ENCODE measurements at places on chromosomes 7 and 10. TPM values are rescaled to one million over a fixed set of nuclear protein-coding genes. Genes with fewer than 3 reads are reported as not detected.

Gene NKX6-2
- total RNA-seq: not detected

Gene SLC18A3
- not detected for total RNA-seq

Gene MRPS17
- 5.6 TPM for total RNA-seq

Gene RAB19
- 0.89 TPM for total RNA-seq

Gene OPN1SW
- not detected for total RNA-seq

Gene COL28A1
- 2.9 TPM for total RNA-seq

Gene PARP12
- 22.7 TPM for total RNA-seq

GRCh38 chr7:134764365-134764764 lies 15.1 kb upstream of the CALD1 start:
- DNase-seq: no peak
- H3K4me3 ChIP-seq: no peak overlapping the region
- H3K36me3 ChIP-seq: no peaks in the 10 kb centered on the region
- H3K27ac ChIP-seq: no peak overlapping the region
- H3K27me3 ChIP-seq: no peaks in the 10 kb centered on the region

- no peaks in the 10 kb centered on the region for H3K36me3 ChIP-seq
- H3K4me3 ChIP-seq: no peak overlapping the region
- peaks cover 14% of the 10 kb centered on the region for H3K27me3 ChIP-seq
Observed at GRCh38 chr10:93596539-93596938, 4.5 kb downstream of the RBP4 start.

- H3K4me1 ChIP-seq: no peaks in the 10 kb centered on the region
- no peak for DNase-seq
- no peaks in the 10 kb centered on the region for H3K36me3 ChIP-seq
- no peak overlapping the region for H3K27ac ChIP-seq
Observed at GRCh38 chr7:142439739-142440138, 181.9 kb upstream of the PRSS58 start.

GRCh38 chr7:16078076-16078952 lies 343.0 kb downstream of the CRPPA start:
- no peaks in the 10 kb centered on the region for H3K4me1 ChIP-seq
- no peaks in the 10 kb centered on the region for H3K27me3 ChIP-seq
- H3K27ac ChIP-seq: no peak overlapping the region
- no peak for DNase-seq

GRCh38 chr7:28858206-28858605 lies 99.9 kb downstream of the TRIL start:
- DNase-seq: no peak
- H3K36me3 ChIP-seq: no peaks in the 10 kb centered on the region
- no peak overlapping the region for H3K4me3 ChIP-seq
- H3K27me3 ChIP-seq: peaks cover 4% of the 10 kb centered on the region

DNA sequence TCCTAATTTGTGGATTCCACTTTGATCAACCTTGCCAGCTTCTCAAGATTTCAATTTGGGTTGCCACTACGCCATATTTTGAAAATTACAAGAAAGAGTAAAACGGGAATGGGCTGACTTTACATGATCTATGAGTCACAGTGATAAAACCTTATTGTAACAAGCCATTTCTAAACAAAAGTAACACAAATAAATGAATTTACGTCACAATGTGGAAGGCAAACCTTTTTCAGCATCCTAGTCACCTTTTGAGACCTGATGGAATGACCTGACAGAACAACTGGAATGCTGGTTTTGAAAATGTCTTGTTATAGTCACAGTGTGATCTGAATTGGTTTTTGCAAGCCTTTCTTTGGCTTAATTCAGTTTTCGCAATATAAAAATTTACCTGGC lies 85.9 kb downstream of the CDK6 start:
- DNase-seq: no peak
- no peaks in the 10 kb centered on the region for H3K36me3 ChIP-seq
- H3K27me3 ChIP-seq: no peaks in the 10 kb centered on the region
- H3K4me1 ChIP-seq: peaks cover 18% of the 10 kb centered on the region
- H3K27ac ChIP-seq: no peak overlapping the region
